DMS 273 treated with DMSO at 0.1 percent for 48 hours (cell line): ENCODE measurements at places on chromosomes 12 and 14.

DNA sequence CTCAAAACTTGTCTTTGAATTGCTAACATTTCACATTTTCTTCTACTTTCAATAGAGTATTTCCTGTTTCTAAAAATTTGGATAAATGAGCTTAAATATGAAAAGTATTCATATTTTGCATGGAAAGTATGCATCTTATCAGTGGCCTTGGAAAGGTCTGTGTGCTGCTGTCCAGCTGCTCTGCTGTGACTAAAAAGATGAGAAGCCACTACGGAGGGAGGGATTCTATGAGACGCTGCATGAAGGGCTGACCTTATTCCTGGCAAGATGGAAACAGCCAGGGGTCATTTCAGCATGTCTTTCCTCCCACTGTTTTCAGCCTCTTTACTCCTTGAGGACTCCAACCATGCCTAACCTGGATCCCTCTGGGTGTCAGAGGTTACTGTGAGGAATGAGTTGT lies 13.0 kb downstream of the PIWIL1 start:
- DNase-seq = no peak

- DNase-seq = no peak
Observed at GRCh38 chr14:22614240-22614799, 16.2 kb downstream of the ABHD4 start.

DNA sequence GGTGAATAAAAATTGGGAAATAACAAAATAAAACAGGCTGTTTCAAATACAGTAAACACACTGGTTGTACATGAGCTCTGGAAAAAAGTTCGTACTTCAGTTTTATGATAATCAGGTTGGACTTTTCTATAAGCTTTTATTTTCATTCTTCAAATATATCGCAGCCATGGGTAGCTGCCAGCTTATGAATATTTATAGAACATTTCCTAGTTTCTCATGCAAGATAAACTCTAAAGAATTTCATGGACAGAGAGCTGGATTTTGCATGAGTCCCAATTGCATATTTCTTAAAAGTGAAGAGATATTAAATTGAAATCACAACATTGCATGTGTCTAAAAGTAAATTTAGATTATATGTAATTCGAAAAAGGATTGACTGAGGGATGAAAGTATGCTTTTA lies 827.6 kb downstream of the SLC6A15 start:
- DNase-seq = no peak

DNA sequence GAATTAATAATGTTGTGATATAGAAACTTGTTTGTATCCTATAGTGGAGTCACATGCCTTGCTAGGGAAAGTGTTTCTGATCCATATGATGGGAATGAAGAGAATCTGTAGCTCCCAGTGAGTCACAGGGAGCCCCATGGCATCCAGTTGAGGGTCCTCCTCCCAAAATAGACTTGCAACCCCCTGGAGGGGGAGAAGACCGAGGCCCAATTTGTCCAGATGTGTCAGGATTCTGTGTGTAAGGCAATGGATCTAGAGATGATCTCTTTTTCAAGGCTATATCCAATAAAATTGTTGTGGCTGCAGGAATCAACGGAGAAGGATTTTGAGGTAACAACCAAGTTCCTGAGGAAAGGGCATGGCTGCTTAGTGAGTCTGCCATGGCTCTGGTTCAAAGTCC lies 121.8 kb downstream of the BCL11B start:
- DNase-seq = no peak

- DNase-seq = no peak
Observed at GRCh38 chr12:112178796-112179195, 53.4 kb downstream of the TRAFD1 start.

DNA sequence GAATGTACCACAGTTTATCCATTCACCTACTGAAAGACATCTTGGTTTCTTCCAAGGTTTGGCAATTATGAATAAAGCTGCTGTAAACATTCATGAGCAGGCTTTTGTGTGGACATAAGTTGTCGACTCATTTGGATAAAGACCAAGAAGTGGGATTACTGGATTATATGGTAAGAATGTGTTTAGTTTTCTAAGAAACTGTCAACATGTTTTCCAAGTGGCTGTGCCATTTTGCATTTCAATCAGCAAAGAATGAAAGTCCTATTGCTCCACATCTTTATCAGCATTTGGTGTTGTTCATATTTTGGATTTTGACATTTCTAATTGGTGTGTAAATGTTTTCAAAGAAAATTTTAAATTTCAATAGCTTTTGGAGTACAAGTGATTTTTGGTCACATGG lies 27.3 kb upstream of the KLRF1 start:
- no peak for DNase-seq

DNA sequence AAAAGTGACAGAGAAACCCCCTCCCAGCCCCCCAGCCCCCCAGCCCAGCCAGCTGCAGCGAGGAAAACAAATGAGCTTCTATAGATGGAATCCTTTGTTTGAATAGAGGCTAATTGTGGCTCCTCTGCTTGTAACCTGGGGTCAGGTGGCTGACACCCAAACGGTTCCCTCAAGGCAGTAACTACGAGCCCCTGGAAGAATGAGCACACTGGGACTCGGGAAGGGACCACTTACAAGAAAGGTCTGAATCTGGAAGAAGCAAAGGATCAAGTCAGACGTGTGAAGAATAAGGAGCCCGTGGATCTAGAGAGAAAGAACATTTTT lies 108.7 kb upstream of the FUT8 start:
- DNase-seq = no peak

GRCh38 chr12:48027183-48028002 lies 23.1 kb upstream of the COL2A1 start:
- DNase-seq = no peak

GRCh38 chr12:130120012-130120805 lies 42.1 kb upstream of the FZD10 start:
- DNase-seq = no peak

DNA sequence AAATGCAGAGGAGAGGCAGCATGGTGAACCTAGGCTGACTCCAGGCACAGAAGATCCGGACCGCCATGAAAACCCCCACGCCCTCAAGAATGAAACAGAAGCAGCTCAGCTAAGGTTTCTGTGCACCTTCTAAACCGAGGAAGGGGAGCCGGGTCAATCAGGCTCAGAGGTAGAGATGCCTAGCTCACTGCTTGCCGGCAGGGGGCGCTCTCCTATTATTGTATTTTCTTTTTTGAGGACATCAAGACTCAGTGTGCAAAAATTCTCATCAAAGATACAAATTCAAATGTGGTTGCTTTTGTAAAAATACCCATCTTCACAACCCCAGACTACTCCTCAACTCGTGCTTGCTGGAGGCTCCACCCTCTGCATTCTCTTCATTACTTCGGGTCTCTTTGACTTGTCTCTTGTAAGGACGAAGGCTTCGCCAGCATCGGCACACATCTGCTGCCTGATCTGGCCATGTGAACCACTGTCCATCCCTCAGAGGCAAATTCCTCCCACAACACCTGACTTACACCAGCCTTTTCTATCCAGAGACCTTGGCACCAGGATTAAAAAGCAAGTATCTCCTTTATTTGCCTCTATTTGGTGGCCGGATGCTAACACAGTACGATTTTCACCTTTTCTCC lies 33.4 kb upstream of the RNASE3 start:
- DNase-seq = peak; percentile 3

DNA sequence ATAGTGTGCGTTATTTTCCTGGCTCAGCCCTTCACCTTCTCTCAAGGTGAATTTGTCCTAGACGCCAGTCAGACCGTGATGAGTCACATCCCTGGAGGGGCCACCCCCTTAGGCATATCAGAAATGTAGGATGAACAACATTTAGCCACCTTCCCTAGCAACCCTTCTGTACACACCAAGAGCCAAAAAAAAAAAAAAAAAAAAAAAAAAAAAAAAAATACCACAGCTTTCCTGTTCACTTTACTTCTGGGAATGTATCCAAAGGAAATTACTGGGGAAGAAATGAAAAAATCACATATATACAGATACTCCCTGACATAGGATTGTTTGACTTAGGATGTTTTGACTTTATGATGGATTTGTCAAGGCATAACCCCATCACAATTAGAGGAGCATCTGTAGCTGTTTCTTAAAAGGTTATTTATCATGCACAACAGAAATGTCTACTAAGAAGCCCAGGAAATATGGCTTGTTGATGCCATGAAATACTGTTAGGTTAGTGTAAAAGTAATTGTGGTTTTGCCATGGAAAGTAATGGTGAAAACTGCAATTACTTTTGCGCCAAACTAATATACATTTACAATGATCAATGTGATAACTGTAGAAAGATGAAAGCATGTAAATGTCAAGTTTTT lies 68.2 kb upstream of the BDKRB2 start:
- no peak for DNase-seq

DNA sequence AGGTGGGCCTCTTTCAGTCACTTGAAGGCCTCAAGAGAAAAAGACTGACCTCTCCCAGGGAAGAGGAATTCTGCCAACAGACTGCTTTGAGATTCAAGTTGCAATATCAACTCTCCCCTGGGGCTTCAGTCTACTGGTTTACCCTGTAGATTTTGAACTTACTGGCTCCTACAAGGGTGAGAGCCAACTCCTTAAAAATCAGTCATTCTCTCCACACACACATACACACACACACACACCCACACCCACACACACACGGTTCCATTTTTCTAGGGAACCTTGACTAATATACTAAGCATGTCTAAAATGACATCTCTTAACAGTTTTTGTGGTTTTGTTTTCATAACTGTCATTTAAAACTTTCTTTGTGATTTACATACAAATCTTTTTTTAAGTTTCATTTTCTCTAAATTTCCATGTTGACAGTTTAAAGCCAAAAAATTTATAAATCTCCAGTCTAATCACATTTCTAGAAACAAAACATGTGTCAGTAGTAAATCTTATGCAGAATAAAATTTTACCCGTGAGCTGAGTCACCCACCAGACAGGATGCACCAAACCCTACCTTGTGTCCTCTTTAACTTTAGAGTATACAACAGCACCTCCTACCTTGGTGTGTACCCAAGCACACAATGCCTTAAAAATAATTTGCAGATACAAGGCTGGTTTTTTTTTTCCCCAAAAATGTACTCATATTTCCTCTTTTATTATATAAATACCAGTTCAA lies 394.6 kb downstream of the AEBP2 start:
- DNase-seq = no peak

- no peak for DNase-seq
Observed at GRCh38 chr12:65602610-65603295, 221.5 kb upstream of the HMGA2 start.

DNA sequence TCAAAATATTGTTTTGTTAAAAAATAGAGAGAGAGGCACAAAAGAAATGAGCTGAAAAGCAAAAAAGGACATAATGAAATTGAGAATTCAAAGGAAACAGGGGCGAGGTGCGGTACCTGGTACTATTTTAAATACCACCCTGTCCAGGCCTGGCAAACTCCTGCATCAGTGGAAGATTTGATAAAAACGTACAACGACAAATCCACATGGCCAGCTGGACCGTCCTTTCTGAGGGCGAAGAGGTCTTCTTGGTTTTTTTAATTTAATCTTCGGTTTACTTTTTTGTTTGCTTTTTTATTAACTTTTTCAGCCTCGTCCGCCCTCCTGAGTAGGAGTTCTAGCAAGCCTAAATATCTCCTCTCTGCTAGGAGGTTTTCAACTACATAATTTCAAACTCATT lies 11.9 kb downstream of the BCL11B start:
- DNase-seq = no peak

DNA sequence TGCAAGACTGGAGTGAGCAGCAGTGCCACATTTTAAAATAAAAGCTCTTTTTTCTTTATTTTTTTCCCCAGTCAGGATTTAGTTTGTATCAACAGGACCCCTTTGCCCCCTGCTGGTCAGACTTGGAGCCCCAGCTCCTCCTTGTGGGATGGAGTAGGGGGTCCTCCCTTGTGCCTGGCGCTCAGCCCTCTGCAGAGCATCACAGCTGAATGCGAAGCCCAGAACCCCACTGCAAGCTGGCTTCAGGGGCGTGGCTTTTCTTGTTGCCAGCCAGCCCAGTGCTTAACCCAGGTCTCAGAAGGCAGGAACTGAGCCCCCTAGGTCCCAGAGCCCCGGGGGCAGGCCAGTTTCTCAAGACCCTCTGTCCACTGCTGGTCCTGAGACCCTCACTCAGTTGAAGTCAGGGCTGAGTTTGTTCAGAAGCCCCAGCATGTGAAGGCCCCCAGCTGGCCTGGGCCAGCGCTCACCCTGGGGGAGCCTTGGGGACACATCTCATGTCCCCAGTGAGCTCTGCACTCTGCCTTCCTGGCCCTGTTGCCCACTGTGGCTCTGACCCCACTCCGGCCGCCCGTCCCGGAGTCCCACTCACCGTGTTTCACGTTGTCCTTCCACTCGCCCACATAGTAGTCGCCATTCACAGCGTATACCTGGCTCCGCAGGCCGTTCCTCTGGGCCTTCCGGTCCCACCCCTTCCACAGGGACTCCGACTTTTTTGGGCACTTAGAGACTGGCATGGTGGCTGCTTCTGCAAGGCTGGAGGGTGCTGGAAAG lies 519 bp downstream of the MORN3 start:
- DNase-seq = no peak

DNA sequence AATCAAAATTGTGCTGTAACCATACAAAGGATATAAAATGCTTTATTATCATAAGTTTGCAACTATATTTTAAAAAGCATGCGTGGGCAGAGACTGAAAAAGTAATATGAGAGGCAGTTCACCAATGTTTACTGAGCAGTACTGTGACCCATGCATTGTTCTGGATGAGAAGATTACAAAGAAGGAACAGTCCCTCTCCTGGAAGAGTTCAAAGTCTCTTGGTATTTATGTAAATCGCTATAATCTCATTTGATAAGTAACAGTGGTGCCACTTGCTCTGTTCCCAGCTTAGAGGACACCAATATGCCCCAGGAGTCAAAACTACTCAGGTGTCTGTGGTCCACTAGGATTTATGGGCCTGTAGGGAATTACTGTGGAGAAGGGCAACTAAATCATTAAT lies 2.1 kb upstream of the CMAS start:
- no peak for DNase-seq

GRCh38 chr12:24937553-24938244 lies 11.2 kb downstream of the BCAT1 start:
- no peak for DNase-seq

DNA sequence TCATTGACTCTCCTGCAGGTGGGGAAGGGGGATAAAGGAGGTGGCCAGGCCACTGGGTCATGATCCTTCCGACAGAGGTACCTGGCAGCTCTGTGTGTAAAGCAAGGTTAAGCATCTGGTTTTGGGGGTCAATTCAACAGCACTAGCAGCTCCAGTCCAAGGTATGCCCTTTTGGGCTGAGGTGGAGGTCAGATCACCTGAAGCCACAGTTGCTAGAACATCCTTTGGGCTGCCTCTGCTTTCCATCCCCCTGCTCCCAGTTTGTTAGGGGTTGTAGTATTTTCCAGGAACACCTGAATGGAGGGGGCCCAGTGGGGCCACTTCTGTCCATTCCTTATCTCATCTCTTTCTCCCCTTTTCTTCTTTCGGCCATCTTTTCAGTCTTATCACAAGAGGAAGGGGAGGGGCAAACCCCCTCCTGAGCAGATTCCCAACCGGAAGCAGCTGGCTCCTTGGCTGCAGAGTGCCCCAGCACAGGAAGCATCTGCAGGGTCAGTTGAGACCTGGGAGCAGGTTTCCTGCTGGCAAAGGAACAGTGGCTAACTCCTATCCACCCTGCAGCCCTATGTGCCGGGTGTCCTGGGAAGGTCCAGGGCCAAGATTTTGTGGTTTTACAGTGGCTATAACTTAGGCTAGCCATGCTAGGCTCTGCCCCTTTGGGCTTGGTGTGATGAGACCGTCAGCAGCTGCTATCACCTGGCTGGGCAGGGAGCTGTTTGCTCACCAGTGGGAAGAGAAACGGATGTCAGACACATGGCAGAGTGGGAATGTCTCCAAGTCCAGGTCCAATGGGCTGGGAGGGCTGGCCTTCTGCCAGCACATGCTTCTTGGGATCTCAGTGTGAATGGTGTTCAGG lies 40.2 kb downstream of the SH2B3 start:
- no peak for DNase-seq
